ENCODE measurements at places on chromosomes 16 and 17.

- peak; percentile 73 for DNase-seq
These were observed 26.0 kb upstream of the HNF1B start for GRCh38 chr17:37770631-37771518.

DNA sequence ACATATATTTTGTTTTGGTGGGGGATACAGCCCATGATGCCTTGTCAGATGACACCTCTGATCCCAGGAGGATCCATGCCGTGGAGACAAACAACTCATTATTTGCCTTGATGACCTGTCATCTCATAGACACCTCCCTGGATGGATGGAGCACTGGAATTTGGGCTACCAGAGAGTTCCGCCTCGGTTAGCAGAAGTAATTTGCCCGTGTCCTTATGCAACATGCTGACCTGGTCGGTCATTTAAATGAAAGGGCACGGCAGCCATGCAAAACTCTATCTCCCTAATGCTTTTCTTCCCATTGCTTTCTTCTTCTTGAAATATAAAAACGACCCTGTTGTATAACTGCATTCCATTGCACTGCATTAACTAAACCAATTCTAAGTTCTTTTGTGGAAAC is 145.3 kb downstream of the GRIN2A start:
- DNase-seq = no peak

DNA sequence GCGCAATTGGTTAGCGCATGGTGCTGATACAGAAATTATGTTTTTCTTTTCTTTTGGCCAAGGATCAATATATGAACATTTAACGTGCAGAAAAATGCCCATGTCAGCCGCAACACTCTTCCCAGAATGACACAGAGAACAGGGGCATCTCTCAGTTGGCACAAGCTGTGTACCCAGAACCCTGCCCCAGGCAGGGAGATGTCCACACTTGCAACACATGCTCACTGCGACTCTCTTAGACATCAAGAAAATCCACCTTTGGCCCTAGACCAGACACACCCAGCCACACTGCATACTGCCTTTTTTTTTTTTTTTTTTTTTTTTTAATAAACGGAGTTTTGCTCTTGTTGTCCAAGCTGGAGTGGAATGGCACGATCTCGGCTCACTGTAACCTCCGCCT is 17.0 kb downstream of the PITPNA start:
- no peak for DNase-seq

- no peak for DNase-seq
These were observed 44.3 kb upstream of the PVALEF start for GRCh38 chr17:81120695-81121621.

DNA sequence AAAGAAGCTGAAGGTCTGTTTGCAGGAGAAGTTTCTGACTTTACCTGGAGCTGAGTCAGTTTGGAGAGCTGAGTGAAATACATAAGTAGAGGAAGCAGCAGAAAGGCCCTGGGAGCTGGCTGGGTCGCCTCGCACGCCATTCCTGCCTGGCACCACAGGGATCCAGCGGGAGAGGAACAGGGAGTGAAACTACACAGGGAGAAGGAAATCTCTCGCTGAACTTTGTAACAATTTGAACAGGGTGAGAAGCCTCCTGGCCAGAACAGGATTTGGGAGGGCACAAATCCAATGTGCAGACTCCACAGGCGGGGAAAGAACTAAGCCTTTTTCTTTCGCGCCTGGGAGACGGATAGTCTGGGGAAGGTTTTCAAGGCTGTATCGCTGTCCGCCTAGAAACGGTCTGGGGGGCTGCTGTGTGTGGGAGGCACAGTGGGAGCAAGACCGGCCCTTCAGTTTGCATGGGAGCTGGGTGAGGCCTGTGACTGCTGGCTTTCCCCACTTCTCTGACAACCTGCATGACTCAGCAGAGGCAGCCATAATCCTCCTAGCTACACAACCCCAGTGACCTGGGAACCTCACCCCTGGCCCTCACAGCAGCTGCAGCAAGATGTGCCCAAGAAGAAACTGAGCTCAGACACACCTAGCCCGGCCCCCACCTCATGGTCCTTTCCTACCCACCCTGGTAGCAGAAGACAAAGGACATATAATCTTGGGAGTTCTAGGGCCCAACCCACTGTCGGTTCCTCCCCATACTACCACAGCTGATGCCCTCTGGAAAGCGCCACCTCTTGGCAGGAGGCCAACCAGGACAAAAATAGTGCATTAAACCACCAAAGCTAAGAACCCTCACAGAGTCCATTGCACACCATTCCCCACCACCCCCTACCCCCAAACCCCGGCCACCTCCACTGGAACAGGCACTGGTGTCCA is 778.6 kb downstream of the KCNJ2 start:
- no peak for DNase-seq

DNA sequence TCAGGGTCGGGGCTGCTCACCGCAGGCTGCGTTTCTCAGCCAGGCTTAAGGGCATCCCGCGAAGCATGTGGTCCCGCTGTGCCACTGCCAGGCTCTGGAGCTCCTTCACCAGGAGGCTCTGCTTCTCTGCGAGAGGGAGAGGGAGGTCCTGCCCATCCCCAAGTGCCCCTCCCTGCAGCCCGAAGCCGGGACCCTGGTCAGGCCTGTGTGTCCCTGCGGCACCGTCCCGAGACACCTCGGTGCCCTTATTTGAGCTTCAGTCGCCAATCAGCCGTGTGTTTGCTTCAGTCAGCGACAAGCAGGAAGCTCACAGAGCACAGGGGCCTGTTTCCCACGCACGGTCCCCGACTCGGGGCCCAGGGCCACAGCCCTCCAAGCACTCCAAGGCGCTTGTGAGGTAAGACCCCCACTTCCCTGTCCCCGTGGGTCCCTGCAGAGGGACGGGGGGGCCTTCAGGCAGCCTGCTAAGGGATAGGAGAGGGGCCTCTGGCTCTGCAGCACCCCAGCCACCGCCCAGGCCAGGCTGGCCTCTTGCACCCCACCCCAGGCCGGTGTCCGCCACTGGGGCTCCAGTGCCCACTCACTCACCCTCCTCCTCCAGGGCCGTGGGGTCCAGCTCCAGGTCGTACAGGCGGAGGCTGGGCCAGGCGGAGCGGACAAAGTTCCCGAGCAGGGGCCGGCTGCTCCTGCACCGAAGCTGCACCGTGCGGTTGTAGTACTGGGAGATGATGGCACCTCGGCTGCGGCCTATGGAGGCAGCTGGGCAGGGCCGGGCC is 3.2 kb downstream of the TMC6 start:
- no peak for DNase-seq

DNA sequence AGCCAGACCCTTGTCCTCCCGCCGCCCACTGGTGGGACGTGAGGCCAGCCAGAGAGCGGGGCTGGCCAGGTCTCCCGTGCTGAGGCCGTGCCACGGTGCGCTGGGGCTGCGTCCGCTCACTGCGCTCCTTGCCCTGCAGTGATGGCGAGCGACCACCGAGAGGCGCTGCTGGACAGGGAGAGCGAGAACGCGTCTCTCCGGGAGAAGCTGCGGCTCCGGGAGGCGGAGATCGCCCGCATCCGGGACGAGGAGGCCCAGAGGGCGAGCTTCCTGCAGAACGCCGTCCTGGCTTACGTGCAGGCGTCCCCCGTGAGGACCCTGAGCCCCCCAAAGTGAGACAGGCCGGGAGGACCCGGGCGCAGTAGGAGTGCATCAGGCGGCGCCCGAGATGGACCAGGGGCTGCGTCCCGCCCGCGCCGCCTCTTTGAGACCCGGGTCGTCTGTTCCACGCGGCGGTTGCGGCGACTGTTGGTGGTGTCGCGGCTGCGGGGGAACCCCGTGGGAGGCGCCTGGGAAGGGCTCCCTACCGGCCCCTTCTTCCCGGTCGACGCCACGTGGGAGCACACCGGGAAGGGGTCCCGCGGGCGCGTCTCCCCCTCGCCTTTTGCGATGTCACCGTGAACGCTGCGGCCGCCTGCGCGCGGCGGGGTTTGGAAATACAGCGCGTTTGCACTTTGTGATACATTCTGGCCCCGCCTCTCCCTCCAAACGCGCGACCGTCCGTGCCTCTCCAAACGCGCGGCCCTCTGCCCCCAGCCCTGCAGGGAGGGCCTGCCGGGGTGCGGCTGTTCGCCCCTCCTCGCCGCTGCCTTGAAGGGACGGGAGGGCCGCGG is 792 bp upstream of the RAC3 start:
- DNase-seq = peak; percentile 88

DNA sequence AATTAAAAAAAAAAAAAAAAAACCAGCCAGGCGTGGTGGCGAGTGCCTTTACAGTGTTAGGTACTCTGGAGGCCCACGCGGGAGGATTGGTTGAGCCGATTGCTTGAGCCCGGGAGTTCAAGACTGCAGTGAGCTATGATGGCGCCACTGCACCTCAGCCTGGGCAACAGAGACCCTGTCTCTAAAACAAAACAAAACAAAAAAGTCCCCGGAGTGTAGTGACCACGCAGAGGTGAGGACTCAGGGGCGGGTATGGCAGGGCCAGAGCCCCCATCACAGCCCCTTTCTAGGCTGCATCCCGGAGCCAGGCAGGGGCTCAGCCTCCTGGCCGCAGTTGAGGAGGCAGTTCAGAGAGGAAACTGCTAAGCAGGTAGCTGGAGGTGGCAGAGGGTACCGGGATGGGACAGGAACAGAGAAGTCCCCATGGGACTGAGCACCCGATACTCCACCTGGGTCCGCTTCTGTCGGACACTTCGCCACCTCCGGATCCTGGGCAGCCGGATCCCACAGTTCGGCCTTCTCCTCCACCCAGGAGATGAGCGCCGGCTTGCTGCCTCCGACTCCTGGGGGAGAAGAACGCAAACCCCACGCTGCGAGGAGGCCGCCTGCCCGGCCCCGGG is 800 bp downstream of the ZNF747 start:
- DNase-seq = no peak

DNA sequence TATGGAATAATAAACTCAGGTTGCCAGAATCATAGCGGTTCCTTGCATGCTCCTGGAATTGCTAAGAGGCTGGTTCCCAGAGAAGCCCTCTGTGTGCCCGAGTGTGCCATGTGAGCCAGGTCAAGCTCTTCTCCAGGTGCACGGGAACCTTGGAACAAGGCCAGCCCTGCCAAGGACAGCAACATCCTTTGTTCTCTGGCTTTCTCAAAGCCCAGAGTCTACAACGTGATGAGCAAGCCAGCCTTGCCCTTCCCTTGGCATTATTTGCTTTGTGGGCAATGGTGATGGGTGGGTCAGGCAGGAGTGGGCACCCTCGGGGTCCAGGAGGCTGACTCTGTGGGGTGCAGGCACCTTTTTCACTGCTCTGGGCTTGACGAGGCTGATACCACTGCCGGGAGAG is 14.2 kb upstream of the SEC14L1 start:
- no peak for DNase-seq

GRCh38 chr17:78771758-78772382 is 10.2 kb downstream of the CYTH1 start:
- peak; percentile 55 for DNase-seq

GRCh38 chr17:82915010-82915756 is 75.4 kb upstream of the ZNF750 start:
- DNase-seq = no peak

DNA sequence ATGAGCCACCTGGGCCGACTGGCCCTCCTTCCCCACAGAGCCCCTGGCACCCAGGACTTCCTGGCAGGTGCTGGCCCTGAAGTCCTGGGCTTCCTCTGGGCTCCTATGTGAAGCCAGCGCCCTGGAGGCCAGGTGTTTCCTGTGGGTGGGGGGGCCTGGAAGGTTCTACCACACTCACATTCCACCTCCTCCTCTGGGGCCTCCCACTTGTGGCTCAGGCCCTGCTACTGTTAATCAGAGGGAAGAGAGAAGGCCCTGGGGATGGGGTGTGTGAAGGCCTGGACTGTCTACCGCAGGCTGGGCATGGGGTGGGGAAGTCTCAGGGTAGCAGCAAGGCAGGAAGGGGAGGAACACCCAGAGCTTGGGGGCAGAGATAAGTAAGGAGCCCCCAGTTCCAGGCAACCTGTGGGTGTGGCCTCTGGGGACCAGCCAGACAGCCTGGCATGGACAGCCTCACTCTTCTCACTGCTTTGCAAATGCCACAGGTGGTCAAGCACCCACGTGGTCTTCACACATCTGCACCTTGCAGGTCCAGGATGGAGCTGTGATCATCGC is 111.9 kb upstream of the TNRC6C start:
- no peak for DNase-seq

DNA sequence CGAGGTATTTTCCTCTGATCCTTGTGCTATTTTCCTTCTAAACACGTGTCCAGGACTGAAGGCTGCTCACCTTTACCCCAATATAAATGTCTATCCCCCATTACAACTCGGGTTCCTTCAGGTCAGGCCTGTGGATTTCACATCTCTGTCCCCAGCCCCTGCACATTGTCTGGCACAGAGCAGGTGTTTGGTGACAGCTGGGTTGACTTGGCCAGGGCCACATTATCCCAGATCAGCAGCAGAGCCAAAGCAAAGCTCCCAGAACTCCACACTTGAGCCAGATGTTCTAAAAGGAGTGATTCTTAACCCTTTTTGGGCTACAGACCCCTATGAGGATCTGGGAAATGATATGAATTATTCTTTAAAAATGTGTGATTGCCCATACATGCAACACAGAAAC is 18.0 kb upstream of the SPATA32 start:
- DNase-seq = no peak

DNA sequence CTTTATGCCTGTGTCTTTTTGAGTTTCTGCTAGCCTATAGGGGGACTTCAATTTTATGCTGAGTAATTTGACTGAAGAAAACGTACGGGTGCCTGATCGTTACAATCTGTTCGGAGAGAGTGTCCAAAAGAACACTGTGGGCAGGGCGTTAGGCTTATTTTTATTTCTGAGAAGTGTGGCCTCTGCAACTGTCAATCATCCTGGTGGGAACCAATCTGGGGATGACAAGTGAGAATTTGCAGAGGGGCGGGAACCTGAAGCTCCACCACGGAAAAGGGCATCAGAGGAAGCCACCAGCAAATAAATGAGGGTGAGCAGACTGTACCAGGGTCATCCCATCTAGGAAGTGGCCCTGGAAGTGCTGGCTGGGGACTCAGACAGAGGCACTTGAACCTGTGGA is 12.0 kb upstream of the CDYL2 start:
- DNase-seq = no peak

DNA sequence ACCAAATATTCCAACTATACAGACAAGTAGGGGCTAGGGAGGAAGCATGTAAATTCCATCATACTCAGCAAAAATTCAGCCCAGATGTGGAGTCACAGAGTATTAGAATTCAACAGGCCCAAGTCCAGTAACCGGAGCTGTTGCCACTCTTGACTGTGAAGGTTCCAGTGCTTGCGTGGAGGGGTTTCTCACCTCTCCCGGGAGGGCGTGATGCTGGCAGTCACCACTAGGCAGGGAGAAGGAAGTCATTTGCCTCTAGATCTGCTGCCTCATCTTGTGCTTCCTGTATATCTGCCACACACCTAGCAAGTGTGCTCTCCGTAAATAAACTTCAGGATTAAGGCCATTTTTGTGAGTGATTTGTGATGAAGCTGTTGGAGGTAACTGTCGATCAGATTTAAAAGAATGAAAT is 1.0 kb upstream of the CKLF start:
- DNase-seq = peak; percentile 61

DNA sequence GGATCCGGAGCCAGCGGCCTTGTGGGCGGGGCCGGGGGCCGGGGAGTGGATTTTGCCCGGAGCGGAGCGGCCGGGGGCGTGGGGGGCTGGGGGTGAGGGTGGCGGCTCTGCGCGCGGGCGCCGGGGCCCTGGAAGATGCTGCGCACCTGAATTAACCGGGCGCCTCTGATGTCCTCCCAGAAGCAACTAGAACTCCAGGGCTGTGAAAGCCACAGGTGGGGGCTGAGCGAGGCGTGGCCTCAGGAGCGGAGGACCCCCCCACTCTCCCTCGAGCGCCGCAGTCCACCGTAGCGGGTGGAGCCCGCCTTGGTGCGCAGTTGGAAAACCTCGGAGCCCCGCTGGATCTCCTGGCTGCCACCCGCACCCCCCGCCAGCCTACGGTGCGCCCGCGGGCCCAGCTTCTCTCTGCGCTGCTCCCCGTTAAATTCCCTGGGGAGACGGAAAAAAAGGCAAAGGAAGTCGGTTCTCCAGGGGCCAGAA is 549 bp downstream of the SLC26A11 start:
- no peak for DNase-seq

- no peak for DNase-seq
These were observed 2293.6 kb downstream of the TP53TG3F start for GRCh38 chr16:35752773-35753558.
